ENCODE measurements at places on chromosomes 11 and 22.

DNA sequence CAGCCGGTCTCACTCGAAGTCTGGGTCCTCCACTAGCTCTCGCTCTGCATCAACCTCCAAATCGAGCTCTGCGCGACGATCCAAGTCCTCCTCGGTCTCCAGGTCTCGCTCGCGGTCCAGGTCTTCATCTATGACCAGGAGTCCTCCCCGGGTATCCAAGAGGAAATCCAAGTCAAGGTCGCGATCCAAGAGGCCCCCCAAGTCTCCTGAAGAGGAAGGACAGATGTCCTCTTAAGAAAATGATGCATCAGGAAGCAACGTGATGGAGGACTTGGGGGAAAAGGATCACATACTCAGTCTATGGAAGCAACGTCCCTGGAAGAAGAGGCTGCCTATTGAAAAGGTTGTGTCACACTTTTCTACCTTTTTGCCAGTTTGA, 1.1 kb downstream of the SRSF8 start:
- DNase-seq, result no peak
- no peaks in the 10 kb centered on the region for H3K27me3 ChIP-seq
- no peaks in the 10 kb centered on the region for H3K36me3 ChIP-seq
- peak overlapping the region; percentile 95 for H3K27ac ChIP-seq

- no peak for DNase-seq
- H3K4me1 ChIP-seq, result no peaks in the 10 kb centered on the region
- no peak overlapping the region for H3K27ac ChIP-seq
- H3K27me3 ChIP-seq, result no peaks in the 10 kb centered on the region
These were observed 16.3 kb downstream of the PPFIBP2 start for GRCh38 chr11:7530013-7530640.

DNA sequence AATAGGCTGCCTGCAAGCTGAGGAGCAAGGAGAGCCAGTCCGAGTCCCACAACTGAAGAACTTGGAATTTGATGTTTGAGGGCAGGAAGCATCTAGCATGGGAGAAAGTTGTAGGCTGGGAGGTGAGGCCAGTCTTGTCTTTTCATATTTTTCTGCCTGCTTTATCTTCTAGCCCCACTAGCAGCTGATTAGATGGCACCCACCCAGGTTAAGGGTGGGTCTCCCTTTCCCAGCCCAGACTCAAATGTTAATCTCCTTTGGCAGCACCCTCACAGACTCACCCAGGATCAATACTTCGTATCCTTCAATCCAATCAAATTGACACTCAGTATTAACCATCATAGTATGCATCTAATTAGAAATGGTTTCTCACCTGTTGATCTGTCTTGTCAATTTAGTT, 5.0 kb upstream of the COX8A start:
- no peaks in the 10 kb centered on the region for H3K4me1 ChIP-seq
- no peak for DNase-seq
- H3K4me3 ChIP-seq, result no peak overlapping the region
- H3K27ac ChIP-seq, result no peak overlapping the region
- no peaks in the 10 kb centered on the region for H3K36me3 ChIP-seq

DNA sequence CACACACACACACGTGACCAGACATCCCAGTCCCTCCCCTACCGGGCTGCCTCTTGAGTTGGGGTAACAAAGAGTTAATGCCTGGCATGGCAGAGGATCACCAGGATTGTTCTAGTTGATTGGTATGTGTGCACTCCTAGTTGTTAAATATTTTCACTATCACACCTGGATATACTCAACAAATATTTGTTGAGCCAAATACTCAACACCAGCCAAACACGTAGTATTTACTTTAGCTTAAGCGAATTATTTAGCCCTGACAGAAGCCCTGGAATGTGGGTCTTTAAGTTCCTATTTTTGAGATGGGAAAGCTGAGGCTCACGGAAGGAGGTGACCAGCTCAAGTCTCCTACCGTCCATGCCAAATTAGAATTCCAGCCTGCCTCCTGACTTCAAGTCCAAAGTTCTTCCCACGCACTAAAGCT, 10.5 kb downstream of the CD3E start:
- peaks cover 20% of the 10 kb centered on the region for H3K4me1 ChIP-seq
- peaks cover 24% of the 10 kb centered on the region for H3K27me3 ChIP-seq
- DNase-seq, result no peak
- H3K4me3 ChIP-seq, result no peak overlapping the region
- no peak overlapping the region for H3K27ac ChIP-seq

DNA sequence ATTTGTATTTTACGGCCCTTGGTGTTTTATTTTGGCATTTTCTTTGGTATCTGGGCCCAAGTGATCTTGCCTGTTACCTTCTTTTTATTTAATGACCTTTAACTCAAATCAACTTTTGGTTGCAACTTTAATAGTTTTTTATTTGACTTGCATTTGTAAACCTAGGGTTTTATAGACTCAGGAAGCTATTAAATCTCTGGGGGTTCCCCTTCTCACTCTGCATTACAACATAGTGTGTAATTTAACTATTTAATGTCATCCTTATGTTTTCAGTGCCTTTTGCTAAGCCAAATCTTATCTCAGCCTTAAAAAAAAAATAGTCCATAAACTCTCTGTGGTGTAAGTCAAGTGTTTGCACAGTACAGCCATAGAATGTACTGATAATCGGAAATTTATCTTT, 3.4 kb downstream of the FJX1 start:
- no peak overlapping the region for H3K27ac ChIP-seq
- no peak overlapping the region for H3K4me3 ChIP-seq
- DNase-seq, result no peak
- peaks cover 63% of the 10 kb centered on the region for H3K4me1 ChIP-seq

GRCh38 chr11:114610550-114610949, 15.0 kb upstream of the NXPE4 start:
- H3K4me3 ChIP-seq, result no peak overlapping the region
- H3K27ac ChIP-seq, result no peak overlapping the region
- no peaks in the 10 kb centered on the region for H3K27me3 ChIP-seq
- H3K36me3 ChIP-seq, result no peaks in the 10 kb centered on the region

DNA sequence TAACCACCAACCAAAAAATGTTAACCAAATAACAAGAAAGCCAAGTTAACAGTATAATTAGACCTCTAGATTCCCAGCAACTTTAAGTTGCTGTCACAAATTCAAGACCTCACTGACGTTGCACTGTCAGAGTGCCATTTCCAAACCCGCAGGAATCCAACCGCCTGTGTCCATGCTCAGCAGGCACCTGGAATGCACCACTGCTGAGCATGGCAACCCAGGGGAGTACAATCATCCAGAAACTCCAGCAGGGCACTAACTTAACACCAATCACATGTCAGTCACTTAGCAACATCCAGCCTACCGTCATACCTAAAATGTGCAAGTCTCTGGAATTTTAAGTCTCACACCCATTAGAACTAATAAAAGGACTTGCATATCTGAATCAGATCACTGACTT, 48.8 kb downstream of the SMCO4 start:
- H3K4me1 ChIP-seq, result no peaks in the 10 kb centered on the region
- no peak for DNase-seq
- H3K27me3 ChIP-seq, result no peaks in the 10 kb centered on the region
- peaks cover 28% of the 10 kb centered on the region for H3K36me3 ChIP-seq
